Upper lobe of right lung (tissue), 1 donor: ENCODE measurements at places on chromosomes 13 and 19. TPM values are rescaled to one million over a fixed set of nuclear protein-coding genes. Genes with fewer than 3 reads are reported as not detected.
A peak's percentile ranks its signal among the peaks of the same experiment; 100 is the strongest.

- no peak for DNase-seq
- H3K27ac ChIP-seq, result no peak overlapping the region
- H3K27me3 ChIP-seq, result no peaks in the 10 kb centered on the region
- H3K4me1 ChIP-seq, result no peaks in the 10 kb centered on the region
- no peaks in the 10 kb centered on the region for H3K36me3 ChIP-seq
- H3K4me3 ChIP-seq, result no peak overlapping the region
Measured at GRCh38 chr13:61036715-61037114, 378.9 kb downstream of the PCDH20 start.

ZNF85 gene
- 3.3 TPM for total RNA-seq

GRCh38 chr13:49616676-49617065 lies 11.6 kb upstream of the ARL11 start:
- H3K27me3 ChIP-seq, result no peaks in the 10 kb centered on the region
- H3K36me3 ChIP-seq, result no peaks in the 10 kb centered on the region
- H3K4me1 ChIP-seq, result peaks cover 11% of the 10 kb centered on the region
- H3K27ac ChIP-seq, result peak overlapping the region; percentile 20
- H3K4me3 ChIP-seq, result no peak overlapping the region
- no peak for DNase-seq

- no peaks in the 10 kb centered on the region for H3K36me3 ChIP-seq
- no peak overlapping the region for H3K4me3 ChIP-seq
- H3K4me1 ChIP-seq, result peaks cover 44% of the 10 kb centered on the region
- H3K27me3 ChIP-seq, result no peaks in the 10 kb centered on the region
- no peak for DNase-seq
Measured at GRCh38 chr13:97121894-97122293, 100.2 kb upstream of the MBNL2 start.

- H3K4me3 ChIP-seq, result peak overlapping the region; percentile 61
- peaks cover 18% of the 10 kb centered on the region for H3K36me3 ChIP-seq
- H3K27ac ChIP-seq, result peak overlapping the region; percentile 78
- no peaks in the 10 kb centered on the region for H3K27me3 ChIP-seq
- peak; percentile 96 for DNase-seq
Measured at GRCh38 chr19:45075301-45076028, 813 bp downstream of the ZNF296 start.

DNA sequence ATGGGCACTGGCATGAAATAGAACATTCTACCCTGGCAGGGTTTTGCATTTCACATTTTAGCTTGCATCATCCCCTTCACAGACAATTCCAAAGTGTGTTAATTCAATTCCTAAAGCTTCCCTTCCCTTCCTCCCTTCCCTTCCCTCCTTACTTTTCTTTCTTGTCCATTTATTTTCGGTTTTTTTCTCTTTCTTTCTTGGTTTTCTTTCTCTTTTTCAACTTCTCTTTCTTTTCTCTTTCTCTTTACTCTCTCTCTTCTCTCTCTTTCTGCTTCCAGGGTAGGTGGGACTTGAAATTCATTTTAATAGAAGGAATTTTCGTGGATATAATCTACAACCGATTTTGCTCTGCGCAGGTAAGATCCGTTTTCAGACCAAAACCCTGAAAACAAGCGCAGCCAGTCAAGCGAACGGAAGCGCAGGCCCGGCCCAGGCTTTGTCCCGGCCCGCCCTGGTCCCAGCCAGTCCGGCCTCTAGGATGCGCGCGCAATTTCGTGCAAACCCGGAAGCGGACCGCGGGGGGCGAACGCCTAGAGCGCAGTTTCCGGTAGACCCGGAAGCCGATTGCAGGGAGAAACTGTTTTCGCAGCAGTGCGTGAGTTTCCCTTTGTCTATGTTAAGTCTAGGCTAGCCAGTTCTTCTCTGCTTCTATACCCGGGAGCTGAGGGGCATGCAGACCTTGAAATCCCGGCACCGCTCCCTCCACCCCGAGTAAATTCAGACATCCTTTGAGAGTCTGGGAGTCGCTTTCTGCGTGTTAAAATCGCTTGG lies at the start of gene ZNF528:
ZNF528 (plus strand) TSS at position 540 of the 771 bp plus-strand sequence. CDS start 4,165 bp downstream, outside the sequence.
- H3K4me3 ChIP-seq, result peak within 1 kb of the TSS; percentile 63
- H3K27ac ChIP-seq, result peak within 1 kb of the TSS; percentile 78
- peaks cover 13% of the 10 kb centered on the region for H3K36me3 ChIP-seq
- H3K4me1 ChIP-seq, result peaks cover 15% of the 10 kb centered on the region
- H3K27me3 ChIP-seq, result no peaks in the 10 kb centered on the region

KLK12 gene
- not detected for total RNA-seq

KLK6 gene
- not detected for total RNA-seq

DNA sequence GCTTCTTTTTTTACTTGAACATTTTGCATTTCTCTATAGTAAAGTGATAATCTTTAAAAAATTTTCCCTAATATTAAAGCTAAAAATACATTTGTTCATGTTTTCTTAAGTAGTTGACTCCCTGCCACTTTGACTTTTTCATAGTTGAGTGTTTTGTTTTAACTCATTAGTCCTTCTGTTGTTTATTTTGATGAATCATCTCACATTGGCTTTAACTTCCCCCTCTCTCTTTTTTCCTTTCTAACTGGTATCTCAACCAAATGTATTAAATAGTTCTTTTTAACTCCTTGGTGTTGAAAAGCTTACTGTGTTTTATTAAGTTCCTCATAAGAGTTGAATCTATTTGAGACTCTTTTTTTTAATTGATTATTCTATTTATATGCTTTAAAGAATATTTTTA lies 2.8 kb downstream of the TNFSF13B start:
- H3K36me3 ChIP-seq, result no peaks in the 10 kb centered on the region
- no peaks in the 10 kb centered on the region for H3K27me3 ChIP-seq
- no peak for DNase-seq
- H3K4me3 ChIP-seq, result no peak overlapping the region
